Purkinje cell (primary cell): ENCODE measurements at places on chromosomes 16 and 17. TPM values are rescaled to one million over a fixed set of nuclear protein-coding genes. Genes with fewer than 3 reads are reported as not detected.

OR1A1 gene
- 0.08 TPM in 1 of 2 replicates, not detected in the other for polyA plus RNA-seq

ODAD4 gene
- 6.8 TPM in 1 of 2 replicates, not detected in the other for polyA plus RNA-seq

PTX4 gene
- polyA plus RNA-seq, result not detected in 2 replicates

FBXW10 gene
- polyA plus RNA-seq, result 0.28 TPM in 1 of 2 replicates, not detected in the other

SP6 gene
- not detected in 2 replicates for polyA plus RNA-seq

UQCRC2 gene
- polyA plus RNA-seq, result 360 and 429 TPM in 2 replicates

SHCBP1 gene
- polyA plus RNA-seq, result 7.8 and 11.9 TPM in 2 replicates

CLCN7 gene
- 0.52 and 0.55 TPM in 2 replicates for polyA plus RNA-seq

PRSS33 gene
- not detected in 2 replicates for polyA plus RNA-seq

SOX9 gene
- polyA plus RNA-seq, result 14.8 and 16.5 TPM in 2 replicates

RASD1 gene
- 32.2 and 55.2 TPM in 2 replicates for polyA plus RNA-seq

ACSM2B gene
- not detected in 2 replicates for polyA plus RNA-seq

KRTAP1-5 gene
- not detected in 2 replicates for polyA plus RNA-seq

CIBAR2 gene
- 1.3 TPM in 1 of 2 replicates, not detected in the other for polyA plus RNA-seq

PHKB gene
- polyA plus RNA-seq, result 41.5 and 58.6 TPM in 2 replicates

TERB1 gene
- polyA plus RNA-seq, result 0.34 TPM in 1 of 2 replicates, not detected in the other

HIC1 gene
- polyA plus RNA-seq, result not detected in 2 replicates

ACSM3 gene
- polyA plus RNA-seq, result 1.1 TPM in 1 of 2 replicates, not detected in the other

CCL7 gene
- polyA plus RNA-seq, result not detected in 2 replicates

GAN gene
- 6.4 and 6.8 TPM in 2 replicates for polyA plus RNA-seq

MRTFB gene
- 22.2 and 35.1 TPM in 2 replicates for polyA plus RNA-seq

COQ7 gene
- polyA plus RNA-seq, result 8.5 and 11.4 TPM in 2 replicates

SEZ6 gene
- 2.2 and 8.5 TPM in 2 replicates for polyA plus RNA-seq

LGALS9B gene
- polyA plus RNA-seq, result not detected in 2 replicates

CUEDC1 gene
- 0.24 and 0.58 TPM in 2 replicates for polyA plus RNA-seq

NLE1 gene
- 1.1 and 2.9 TPM in 2 replicates for polyA plus RNA-seq

RPH3AL gene
- polyA plus RNA-seq, result 0.48 and 0.88 TPM in 2 replicates

C17orf113 gene
- 0.91 and 2.4 TPM in 2 replicates for polyA plus RNA-seq

KCNAB3 gene
- polyA plus RNA-seq, result 0.58 TPM in 1 of 2 replicates, not detected in the other

SMTNL2 gene
- polyA plus RNA-seq, result 0.12 TPM in 1 of 2 replicates, not detected in the other

CCL5 gene
- polyA plus RNA-seq, result not detected in 2 replicates

ABCA8 gene
- polyA plus RNA-seq, result 5.3 TPM in 2 replicates

TEKT5 gene
- 1.0 TPM in 1 of 2 replicates, not detected in the other for polyA plus RNA-seq

CETP gene
- not detected in 2 replicates for polyA plus RNA-seq

ZNF764 gene
- 0.20 and 0.67 TPM in 2 replicates for polyA plus RNA-seq

TEN1 gene
- 3.4 and 10.1 TPM in 2 replicates for polyA plus RNA-seq

LPO gene
- not detected in 2 replicates for polyA plus RNA-seq
